Activated T-helper 1 cell treated with anti-CD3 and anti-CD28 coated beads, Interleukin-12 subunit alpha, Interleukin-12 subunit beta, Interleukin-2, Interleukin-4 antibody, amounts not matched to agents 30 ng/mL and 10 ng/mL and 1 ng/mL, durations not matched to agents 14 hours and 24 hours and 36 hours (primary cell): ENCODE measurements at places on chromosomes 1 and 21.

- peaks cover 3% of the 10 kb centered on the region for H3K27me3 ChIP-seq
- DNase-seq, result no peak
- H3K36me3 ChIP-seq, result no peaks in the 10 kb centered on the region
- H3K27ac ChIP-seq, result no peak overlapping the region
- H3K4me1 ChIP-seq, result peaks cover 58% of the 10 kb centered on the region
- H3K4me3 ChIP-seq, result no peak overlapping the region
Observed at GRCh38 chr1:207875532-207875931, 35.4 kb downstream of the CD34 start.

DNA sequence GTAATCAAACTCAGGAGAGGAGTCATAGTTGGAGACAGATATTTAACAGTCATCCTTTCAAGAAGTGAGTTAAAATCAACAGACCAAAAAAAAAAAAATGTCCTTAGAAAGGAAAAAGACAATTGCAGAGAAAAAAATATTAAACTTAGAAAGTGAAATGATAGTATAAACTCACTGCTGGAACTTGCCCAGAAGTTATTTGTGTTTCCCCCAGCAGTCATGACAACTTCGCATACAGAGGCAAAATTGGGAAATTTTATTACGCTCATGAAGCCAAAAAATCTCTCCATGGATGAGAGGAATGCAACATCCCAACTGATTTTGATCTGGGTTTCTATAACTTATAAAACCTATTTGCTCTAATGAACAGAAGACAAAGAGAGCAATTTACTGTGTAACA is 198.2 kb downstream of the LRRC7 start:
- H3K36me3 ChIP-seq, result no peaks in the 10 kb centered on the region
- H3K27ac ChIP-seq, result no peak overlapping the region
- H3K4me3 ChIP-seq, result no peak overlapping the region
- no peak for DNase-seq

DNA sequence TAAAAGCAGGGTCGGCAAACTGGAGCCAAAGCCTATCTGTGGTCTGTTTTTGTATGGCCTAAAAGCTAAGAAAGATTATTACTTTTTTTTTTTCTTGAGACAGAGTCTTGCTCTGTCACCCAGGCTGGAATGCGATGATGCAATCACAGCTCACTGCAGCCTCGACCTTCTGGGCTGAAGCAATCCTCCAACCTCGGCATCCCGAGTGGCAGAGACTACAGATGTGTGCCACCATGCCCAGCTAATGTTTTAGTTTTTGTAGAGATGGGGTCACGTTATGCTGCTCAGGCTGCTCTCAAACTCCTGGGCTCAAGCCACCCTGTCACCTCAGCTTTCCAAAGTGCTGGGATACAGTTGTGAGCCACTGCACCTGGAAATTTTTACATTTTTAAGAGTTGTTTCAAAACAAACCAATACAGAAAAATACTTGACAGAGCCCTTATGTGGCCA is 6.5 kb upstream of the GLRX2 start:
- no peak for DNase-seq
- no peaks in the 10 kb centered on the region for H3K36me3 ChIP-seq
- H3K27me3 ChIP-seq, result peaks cover 15% of the 10 kb centered on the region
- no peaks in the 10 kb centered on the region for H3K4me1 ChIP-seq

DNA sequence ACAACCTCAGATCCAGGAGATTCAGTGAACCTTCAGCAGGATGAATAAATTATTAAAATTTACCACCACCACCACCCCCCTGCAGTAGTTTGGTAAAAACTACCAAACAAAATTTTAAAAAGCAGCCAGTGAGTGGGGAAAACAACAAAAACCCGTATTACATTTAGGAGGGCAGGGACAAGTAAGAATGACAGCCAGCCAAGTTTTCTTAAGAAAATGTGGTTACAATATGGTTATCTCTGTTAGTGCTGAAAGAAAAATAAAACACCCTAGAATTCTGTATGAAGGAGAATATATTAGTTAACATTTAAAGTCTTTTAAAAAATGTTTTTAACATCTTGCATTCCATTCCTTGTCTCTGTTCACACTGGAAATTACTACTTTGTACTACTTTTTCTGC is 14.7 kb downstream of the CD46 start:
- no peak overlapping the region for H3K27ac ChIP-seq
- no peak overlapping the region for H3K4me3 ChIP-seq
- H3K36me3 ChIP-seq, result peaks cover 73% of the 10 kb centered on the region
- peaks cover 19% of the 10 kb centered on the region for H3K4me1 ChIP-seq
- no peak for DNase-seq
- no peaks in the 10 kb centered on the region for H3K27me3 ChIP-seq

- H3K36me3 ChIP-seq, result peaks cover 10% of the 10 kb centered on the region
- H3K27me3 ChIP-seq, result no peaks in the 10 kb centered on the region
- peaks cover 38% of the 10 kb centered on the region for H3K4me1 ChIP-seq
- DNase-seq, result no peak
- H3K4me3 ChIP-seq, result peak overlapping the region; percentile 49
- H3K27ac ChIP-seq, result no peak overlapping the region
Observed at GRCh38 chr1:220043646-220044045, 2.7 kb downstream of the EPRS1 start.

- no peaks in the 10 kb centered on the region for H3K4me1 ChIP-seq
- no peak overlapping the region for H3K27ac ChIP-seq
- DNase-seq, result no peak
- no peaks in the 10 kb centered on the region for H3K36me3 ChIP-seq
Observed at GRCh38 chr1:239367196-239367810, 19.1 kb upstream of the CHRM3 start.

DNA sequence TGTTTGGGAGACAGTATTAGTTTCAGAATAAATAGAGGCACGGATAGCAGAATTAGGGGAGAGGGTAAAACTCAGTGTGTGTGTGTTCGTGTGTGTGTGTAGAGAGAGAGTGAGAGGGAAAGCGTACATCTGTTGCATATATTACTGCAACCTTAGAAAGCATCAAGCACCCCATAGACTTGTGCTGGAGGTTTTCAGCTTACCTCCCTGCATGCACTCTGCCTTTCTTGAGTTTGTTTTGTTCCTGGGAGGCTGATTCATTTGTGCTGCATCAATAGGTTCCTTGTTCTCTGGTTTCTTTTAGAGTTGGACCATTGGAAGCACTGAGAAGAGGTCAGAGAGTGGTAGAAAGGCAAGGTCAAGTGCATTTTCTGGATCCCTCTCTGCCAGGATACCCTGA is 104.4 kb upstream of the KCNK1 start:
- H3K27ac ChIP-seq, result no peak overlapping the region
- DNase-seq, result no peak
- H3K4me1 ChIP-seq, result no peaks in the 10 kb centered on the region
- no peaks in the 10 kb centered on the region for H3K27me3 ChIP-seq
- H3K4me3 ChIP-seq, result no peak overlapping the region

DNA sequence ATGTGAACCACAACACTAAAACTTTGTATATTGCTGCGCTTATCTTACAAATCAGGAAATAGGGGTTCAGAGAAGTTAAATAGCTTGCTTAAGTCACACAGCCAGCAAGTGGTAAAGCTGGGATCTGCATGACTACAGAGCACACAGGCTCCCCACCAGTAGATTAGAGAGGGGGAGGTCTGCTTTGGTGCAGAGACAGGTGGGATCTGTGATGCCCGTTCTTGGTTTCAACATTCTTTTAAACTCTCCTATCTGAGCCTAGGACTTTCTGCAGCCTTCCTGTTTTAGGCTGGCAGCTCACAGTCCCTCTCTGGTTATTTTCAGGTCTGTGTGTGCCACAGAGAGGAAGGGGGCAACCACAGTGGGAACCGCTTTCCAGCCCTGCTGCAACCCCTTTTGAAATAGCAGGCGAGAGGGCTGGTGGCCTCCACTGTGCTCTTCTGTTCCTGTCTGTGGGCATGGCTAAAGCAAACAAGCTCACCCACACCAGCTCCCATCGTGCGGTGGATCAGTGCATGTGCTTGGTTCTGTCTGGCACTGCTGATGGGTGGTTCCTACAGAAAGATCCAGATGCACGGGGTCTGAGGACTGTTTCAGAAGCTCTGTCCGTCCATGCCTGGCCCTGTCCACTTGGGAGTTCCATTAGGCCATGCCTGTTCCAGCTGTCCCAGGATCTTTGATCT is 1.7 kb upstream of the IL6R start:
- H3K4me3 ChIP-seq, result peak overlapping the region; percentile 5
- no peaks in the 10 kb centered on the region for H3K36me3 ChIP-seq

DNA sequence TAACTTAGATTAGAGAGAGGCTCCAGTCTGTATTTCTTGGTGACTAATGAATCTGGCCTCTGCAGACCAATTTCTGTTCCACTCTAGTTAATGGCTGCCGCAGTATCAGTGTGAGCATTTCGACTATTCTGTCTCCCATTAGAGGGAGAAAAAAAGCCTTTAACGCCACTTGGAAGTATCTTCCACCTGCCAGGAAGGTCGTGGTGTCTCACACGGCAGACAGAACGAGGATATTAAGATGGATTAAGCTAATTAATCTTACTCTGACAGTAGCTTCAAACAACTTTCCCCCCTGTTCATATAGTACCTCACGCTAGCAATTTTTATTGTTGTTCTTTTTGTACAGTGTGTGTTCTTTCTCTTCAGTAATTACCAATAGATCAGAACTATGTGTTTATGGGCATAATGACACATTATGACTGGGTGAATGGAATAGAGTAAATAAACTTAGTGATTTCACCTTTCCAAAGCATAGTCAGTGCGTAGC is 153.8 kb downstream of the ADGRL2 start:
- H3K4me1 ChIP-seq, result no peaks in the 10 kb centered on the region
- no peak overlapping the region for H3K4me3 ChIP-seq
- peaks cover 2% of the 10 kb centered on the region for H3K27me3 ChIP-seq
- no peaks in the 10 kb centered on the region for H3K36me3 ChIP-seq

DNA sequence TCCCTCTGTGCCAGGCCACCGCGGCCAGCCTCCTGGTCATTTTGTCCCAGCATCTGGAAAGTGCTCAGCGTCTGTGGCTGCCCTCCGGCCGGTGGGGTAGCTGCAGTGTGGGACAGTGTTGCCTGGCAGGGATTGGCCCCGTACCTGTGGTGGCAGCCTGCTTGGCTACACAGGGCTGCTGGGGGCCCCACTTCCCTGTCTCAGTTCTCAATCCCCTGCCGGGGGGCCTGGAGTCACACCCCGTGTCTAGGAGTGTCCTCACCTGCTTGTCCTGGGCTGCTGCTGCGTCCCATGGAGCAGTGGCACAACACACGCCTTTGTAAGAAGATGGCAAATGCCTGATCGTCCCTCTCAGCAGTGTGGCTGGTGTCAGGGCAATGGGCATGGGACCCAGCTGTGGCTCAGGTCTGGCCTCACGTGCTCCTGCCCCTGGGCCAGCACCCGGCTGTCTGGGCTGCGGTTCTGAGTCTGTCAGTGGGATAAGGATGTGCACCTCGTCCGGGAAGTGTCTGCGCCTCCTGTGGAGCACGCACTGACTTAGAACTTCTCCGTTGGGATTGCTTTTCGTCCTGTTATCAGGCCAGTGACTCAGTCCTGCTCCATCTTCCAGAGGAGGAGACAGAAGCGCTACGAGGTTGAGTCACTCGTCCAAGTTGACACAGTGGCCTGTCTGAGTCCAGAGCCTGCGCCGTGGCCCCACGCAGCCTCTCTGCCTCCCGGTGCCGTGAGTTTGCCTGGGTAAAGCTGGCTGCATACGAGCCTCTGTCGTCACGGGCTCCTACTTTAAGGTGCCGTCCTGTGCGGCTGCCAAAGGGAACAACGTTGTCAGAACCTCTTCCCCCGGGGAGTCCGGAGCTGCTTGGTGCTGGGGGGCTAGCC is 41.0 kb downstream of the CRYAA start:
- H3K4me3 ChIP-seq, result no peak overlapping the region
- H3K36me3 ChIP-seq, result no peaks in the 10 kb centered on the region
- H3K27me3 ChIP-seq, result peaks cover 3% of the 10 kb centered on the region
- no peak overlapping the region for H3K27ac ChIP-seq

DNA sequence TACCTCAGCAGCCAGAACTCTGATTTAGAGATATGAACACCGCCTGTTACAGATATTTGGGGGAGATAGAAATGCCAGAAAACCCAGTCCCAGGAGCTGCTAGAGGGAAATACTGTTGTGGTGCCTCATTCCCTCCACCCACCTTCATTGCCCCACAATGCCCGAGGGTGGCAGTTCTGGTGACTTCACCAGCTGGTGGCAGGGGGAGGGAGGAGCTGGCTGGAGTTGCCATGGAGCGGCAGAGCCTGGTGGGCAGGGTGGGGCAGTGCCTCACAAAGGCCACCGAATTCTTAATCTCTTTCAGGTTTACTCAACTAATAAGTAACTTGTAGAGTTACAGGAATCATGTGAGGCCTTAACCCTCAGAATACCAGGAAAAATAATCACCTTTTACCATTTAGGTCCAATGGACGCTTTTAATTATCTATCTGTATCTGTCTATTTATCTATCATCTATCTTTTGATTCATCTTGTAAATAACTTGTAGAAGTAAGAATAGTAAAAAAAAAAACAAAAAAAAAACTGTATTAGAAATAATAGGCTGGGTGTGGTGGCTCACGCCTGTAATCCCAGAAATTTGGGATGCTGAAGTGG is 11.7 kb upstream of the S100A11 start:
- DNase-seq, result no peak
- H3K27me3 ChIP-seq, result peaks cover 5% of the 10 kb centered on the region
- peaks cover 41% of the 10 kb centered on the region for H3K4me1 ChIP-seq

DNA sequence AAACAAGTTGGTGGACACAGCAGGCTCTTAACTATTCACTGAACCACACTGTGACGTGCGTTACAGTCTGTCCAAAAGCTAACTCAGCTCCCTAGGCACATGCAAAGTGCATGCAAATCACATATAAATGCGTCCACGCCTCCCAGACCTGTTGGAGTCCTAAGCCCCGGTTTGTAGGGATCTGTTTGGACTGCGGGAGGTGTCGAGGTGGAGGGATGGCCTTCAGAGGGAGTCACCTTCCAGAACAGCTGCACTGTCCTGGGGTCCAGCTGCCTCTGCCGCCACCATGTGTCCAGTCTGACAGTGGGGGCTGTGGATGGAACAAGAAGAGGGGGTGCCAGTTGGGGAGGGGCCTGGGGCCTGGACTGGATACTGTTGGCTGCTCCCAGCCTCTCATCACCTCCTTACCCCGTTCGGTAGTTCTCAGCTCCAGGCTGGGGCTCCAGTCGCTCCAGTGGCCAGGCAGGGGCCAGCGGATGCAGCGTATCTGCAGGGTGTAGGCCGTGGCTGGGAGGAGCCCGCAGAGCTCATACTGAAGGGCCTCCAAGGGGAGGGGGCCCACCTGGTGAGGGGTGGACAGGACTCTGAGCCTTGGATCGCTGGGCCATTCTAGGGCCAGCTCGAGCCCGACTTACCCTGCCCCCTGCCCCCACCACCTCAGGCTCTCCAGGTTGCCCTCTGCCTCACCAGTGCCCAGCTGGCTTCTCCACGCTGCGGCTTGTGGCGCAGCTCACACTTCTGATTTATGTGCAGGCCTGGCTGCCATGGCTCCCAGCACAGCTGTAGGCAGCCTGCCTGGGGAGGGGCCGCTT is 7.9 kb upstream of the MRPS15 start:
- no peak overlapping the region for H3K27ac ChIP-seq
- no peaks in the 10 kb centered on the region for H3K36me3 ChIP-seq
- DNase-seq, result no peak
- H3K27me3 ChIP-seq, result no peaks in the 10 kb centered on the region
